ENCODE measurements at places on chromosomes 2 and 18. TPM values are rescaled to one million over a fixed set of nuclear protein-coding genes. Genes with fewer than 3 reads are reported as not detected.

GRCh38 chr2:126657148-126657635 is 1.2 kb downstream of the GYPC start:
- no peak for DNase-seq

DNA sequence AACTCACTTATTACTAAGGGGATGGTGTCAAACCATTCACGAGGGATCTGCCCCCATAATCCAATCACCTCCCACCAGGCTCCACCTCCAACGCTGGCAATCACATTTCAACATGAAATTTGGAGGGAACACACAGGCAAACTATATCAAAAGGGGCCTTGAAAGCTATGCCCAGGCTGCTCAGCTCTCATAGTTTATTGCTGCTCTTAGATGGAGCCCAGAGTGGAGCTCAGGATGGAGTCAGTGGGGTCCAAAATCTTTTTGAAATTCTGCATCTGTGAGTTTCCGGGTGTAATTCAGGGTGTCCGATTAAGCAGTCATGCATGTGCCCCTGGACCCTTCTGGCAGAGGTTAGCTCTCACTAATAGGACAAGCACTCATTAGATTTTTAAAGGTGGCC is 24.3 kb downstream of the RHOB start:
- no peak for DNase-seq

DNA sequence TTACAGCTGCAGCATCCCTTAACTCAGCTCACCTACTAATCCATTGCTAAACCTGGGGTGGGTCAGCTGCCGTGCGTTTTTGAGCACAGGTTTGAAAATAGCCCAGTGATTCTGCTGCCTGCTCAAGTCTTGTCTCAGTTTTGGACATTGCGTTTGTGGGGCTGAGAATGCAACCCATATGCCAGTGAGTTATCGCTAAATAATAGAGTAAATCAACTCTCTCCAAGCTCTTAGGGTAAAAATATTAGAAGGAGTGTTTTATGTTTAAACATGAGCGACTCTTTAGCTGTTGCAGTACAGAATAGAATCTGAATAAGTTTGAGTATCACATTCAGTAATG is 2.1 kb downstream of the TSHZ1 start:
- no peak for DNase-seq

GRCh38 chr2:37623971-37624900 is 47.2 kb downstream of the CDC42EP3 start:
- DNase-seq: peak; percentile 54

- DNase-seq: no peak
Measured at GRCh38 chr2:25539136-25539535, 134.2 kb downstream of the DTNB start.

- DNase-seq: no peak
Measured at GRCh38 chr18:9885170-9886004, at the start of gene TXNDC2. Gene TXNDC2 (plus strand): TSS chr18:9885973. CDS start chr18:9886681, 708 bp downstream.

GRCh38 chr2:51620796-51621195 is 588.9 kb upstream of the NRXN1 start:
- no peak for DNase-seq

GRCh38 chr18:58345875-58346274 is 283.0 kb downstream of the ALPK2 start:
- DNase-seq: no peak

DNA sequence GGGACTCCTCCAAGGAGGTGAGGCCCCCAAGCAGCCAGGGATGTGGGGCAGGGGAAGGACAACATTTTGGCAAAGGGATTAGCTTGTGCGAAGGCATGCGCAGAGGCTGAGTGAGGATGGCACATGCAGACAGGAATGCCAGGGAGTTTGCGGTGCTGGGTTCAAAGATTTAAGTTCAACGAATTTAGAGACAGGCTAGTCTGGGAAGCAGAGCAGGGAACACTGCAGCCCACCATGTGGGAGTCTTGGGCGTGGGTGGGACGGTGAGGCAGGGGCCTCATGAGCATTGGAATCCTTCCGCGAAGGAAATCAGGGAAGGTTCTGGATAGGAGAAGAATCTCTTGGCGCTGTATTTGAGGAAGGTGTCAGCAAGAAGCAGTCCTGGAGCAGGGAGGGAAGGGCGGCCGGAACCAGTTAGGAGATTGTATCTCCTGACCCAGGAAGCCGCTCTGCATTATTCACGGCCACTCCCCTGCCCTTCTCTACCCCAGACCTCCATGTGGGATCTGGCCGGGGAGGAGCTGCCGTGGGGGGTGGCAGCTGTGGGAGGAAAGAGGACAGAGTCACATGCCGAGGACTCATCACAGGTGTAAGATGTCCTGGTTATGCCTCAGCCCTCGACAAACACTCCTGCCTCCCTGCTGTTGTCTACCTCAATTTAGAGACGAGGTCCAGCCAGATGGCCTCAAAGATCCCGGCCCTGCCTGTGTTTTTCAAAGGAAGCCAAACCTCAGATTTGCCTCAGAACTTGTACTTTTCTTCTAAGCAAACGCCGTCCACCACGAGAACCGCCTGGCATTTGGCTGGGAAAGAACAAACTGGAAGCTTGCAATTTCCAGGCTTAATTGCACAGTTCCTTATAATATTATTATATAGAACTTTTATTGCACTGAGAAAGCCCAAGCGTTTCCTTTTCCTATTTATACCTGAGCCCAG is 123.7 kb upstream of the SMAD2 start:
- no peak for DNase-seq

DNA sequence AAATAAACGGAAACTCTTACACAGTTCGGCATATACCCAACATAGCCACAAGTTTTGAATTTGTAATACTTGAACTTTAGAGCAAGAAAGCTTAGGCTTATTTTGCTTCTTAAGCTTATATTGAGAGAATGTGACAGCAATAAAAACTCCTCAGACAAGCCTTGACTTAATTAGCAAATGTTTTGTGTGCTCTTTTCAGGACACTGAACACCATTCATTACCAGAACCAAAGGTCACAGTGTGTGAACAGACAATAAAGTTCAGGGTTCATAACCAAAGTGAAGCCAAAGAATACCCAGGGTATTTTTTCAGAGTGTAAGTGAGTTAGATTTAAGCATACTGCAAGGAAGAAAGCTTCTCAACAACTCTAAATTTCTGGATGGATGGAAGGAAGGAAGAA is 605.8 kb downstream of the METTL4 start:
- no peak for DNase-seq

- DNase-seq: no peak
Measured at GRCh38 chr18:31643003-31643402, 41.4 kb downstream of the B4GALT6 start.

DNA sequence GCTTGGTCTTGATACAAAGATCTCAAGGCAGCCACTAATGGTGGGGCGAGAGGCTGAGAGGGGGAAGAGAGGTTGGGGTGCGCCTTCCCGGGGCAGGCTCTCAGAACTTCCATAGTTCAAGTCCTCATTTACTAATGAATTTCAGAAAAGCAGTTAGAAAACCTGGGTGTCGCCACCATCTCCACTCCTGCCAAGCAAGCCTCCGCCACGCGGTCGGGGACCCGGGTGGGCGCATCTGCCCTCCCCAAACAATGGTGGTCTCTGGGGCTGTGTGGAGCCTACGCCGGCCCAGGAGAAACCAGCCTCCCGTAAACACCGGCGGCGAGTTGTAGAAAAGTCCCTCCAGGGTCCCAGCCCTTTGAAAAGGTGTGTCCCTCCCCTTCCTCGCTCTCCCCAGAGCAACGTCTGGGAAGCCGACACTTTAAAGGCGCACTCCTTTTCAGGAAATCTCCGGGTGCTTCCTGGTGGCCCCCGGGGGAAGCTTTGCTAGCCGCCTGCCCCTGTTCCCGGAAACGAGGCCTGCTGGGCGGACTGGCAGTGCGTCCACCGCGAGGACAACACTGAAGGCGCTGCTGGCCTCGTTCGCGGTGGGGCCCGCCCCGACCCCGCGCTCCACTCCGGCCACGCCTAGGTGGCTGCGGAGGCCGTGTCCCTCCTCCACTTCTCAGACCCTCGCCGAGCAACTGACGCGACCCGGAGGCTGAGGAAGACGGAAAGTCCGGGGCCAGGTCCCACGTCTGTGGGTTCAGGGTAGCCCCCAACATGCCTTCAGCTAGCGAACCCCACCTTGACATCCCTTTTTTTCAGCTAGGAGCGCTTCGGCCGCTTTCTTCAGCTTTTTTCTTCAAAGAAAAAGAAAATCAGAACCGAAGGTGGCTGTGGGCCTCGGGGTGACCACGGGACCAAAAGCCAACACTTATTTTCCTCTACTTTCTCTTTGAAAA is 16.8 kb downstream of the EVX2 start:
- DNase-seq: no peak

DNA sequence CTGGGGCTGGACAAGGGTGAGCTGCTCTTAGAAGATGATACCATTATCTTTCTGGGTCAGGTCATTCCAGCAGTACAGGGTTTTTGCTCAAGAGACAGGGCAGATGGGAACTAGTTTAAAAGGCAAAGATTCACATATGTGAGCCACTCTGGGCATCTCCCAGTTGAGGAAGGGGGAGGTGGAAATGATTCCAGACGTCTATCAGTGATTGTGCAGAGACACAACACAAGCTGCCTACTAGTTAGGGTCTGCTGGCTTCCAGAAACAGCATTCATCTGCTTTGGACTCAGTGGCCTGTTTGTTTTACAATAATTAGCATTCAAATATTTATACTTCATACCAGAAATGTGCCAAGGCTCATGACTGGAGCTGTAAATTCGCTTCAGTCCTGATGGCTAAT is 32.3 kb downstream of the ST6GAL2 start:
- DNase-seq: no peak

GRCh38 chr2:140551287-140551686 is 1579.5 kb downstream of the LRP1B start:
- DNase-seq: no peak

DNA sequence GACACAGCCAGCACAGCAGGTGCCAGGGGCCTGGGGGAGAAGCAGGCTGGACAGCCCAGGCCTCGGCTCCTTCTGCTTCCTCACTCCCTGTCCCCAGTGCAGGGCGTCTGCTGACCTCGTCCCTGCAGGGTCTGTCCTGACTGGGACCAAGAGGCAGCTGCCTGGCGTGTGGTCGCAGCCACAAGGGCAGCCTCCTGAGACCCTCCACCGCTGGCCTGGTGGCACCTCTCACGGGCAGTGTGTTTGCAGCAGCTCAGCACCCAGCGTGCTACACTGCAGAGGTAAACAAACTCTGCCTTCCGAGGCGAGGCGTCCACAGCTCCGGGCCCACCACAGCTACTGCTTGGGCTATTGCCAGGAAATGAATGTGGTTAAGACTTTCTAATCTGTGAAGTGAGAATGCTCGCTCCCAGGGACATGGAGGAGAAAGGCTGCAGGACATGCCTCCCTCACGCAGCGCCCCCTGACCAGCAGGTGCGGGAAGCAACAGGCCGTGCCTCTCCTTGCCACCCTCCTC is 46.1 kb upstream of the HPCAL1 start:
- no peak for DNase-seq

- DNase-seq: no peak
Measured at GRCh38 chr2:119387381-119388129, 20.8 kb downstream of the DBI start.

- DNase-seq: no peak
Measured at GRCh38 chr2:168345601-168346000, 98.2 kb upstream of the STK39 start.

DNA sequence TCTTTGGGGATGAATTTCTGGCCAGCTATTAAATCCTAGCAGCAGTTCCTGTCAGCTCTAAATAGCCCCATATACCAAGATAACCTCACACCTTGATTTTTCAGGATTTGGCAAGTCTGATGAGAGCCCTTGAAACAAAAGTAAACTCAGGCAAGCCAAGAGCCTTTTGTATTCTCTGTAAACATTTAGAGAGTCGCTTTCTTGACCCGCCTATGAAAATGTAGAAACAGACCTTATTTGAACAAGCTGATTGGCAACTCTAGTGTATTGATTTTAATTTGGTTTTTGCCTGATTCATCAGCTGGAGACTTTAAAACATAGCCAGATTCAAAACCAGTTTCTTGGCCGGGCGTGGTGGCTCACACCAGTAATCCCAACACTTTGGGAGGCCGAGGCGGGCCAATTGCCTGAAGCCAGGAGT is 43.4 kb downstream of the CABLES1 start:
- DNase-seq: no peak

DNA sequence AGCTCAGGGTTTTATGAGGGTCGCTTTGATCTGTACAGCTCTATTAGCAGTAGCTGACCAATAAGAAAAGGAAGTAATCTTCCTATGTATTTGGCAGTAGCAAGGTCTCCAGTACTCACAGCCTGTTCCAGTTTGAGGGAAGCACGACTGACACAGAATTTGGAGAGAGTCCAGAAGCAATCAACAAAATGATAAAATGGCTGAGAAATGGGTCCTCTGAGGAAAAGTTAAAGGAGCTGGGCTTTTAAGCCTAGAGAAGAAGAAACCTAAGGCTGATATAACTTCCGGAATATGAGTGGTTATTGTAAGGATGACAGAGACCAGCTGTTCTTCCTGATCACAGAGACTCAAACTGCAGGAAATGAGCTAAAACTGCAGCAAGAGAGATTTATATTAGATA is 382.8 kb downstream of the GPD2 start:
- no peak for DNase-seq

- no peak for DNase-seq
Measured at GRCh38 chr2:138115666-138116065, 151.4 kb downstream of the HNMT start.

- DNase-seq: no peak
Measured at GRCh38 chr2:15726321-15727057, 134.8 kb downstream of the DDX1 start.

- DNase-seq: no peak
Measured at GRCh38 chr2:226429476-226429875, 370.1 kb downstream of the IRS1 start.

GRCh38 chr18:61972389-61973264 is 79.8 kb upstream of the RNF152 start:
- no peak for DNase-seq

DNA sequence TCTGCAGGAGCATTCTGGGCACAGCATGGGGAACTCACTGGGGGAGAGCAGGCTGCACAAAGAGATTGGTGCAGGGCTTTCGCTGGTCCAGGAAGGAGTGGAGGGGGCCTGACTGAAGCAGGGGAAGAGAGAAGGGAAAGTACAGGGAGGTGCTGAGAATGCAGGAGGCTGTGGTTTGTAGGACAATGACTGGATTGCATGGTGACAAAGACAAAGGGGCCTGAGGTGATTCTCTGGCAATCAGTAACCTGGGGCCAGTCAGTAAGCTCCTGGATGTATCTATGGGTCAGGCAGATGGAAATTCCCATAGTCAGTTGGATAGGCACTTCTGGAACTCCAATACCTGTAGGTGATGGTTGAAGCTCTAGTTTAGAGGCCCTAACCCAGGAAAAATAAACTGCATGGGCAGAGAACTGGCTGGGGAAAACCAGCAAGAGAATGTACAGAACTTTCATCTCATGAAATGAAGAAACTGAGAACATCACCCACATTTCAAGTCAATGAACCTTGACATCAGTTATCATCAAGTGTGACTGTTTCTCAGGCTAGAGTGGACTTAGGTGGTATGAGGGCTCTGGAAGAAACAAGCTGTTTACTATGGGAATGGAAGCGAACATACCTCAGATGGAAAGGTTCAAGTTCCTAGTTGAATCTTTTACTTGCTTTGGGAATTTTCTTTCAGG is 193.2 kb downstream of the TPGS2 start:
- DNase-seq: no peak

Gene MC5R
- not detected for total RNA-seq

Gene RAB10
- total RNA-seq: 92.7 TPM

Gene POMC
- not detected for total RNA-seq

Gene GAREM2
- not detected for total RNA-seq

Gene CCBE1
- 5.1 TPM for total RNA-seq

Gene HOXD10
- not detected for total RNA-seq

Gene CD28
- total RNA-seq: not detected

Gene LTBP1
- 8.7 TPM for total RNA-seq

Gene CWC22
- 15.8 TPM for total RNA-seq

Gene KIF1A
- total RNA-seq: not detected

Gene CAPN13
- not detected for total RNA-seq

Data from SJSA1 (cell line).